ENCODE measurements at places on chromosomes 6 and 20.

GRCh38 chr6:51613558-51613957 lies 473.9 kb downstream of the PKHD1 start:
- DNase-seq, result no peak

DNA sequence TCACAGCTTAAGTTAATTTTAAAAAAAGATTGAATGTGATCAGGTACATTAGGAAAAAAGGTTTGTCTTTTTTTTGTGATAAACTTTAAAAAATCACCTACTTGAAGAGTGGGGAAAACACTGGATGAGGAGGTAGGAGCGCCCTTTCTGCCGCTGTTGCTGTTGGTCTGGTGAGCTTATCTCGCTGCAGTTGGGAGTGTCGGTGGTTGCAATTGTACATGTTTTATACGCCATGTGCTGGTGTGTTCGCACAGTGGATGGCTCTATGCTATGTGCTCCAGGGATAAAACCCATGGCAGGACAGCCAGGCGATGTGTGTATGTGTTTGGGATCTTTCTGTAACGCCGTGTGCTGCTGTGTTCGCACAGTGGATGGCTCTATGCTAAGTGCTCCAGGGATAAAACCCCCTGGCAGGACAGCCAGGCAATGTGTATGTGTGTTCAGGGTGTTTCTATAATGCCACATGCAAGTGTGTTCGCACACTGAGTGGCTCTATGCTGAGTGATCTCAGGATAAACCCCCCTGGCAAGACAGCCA lies 1.7 kb downstream of the SLC22A3 start:
- DNase-seq, result no peak

DNA sequence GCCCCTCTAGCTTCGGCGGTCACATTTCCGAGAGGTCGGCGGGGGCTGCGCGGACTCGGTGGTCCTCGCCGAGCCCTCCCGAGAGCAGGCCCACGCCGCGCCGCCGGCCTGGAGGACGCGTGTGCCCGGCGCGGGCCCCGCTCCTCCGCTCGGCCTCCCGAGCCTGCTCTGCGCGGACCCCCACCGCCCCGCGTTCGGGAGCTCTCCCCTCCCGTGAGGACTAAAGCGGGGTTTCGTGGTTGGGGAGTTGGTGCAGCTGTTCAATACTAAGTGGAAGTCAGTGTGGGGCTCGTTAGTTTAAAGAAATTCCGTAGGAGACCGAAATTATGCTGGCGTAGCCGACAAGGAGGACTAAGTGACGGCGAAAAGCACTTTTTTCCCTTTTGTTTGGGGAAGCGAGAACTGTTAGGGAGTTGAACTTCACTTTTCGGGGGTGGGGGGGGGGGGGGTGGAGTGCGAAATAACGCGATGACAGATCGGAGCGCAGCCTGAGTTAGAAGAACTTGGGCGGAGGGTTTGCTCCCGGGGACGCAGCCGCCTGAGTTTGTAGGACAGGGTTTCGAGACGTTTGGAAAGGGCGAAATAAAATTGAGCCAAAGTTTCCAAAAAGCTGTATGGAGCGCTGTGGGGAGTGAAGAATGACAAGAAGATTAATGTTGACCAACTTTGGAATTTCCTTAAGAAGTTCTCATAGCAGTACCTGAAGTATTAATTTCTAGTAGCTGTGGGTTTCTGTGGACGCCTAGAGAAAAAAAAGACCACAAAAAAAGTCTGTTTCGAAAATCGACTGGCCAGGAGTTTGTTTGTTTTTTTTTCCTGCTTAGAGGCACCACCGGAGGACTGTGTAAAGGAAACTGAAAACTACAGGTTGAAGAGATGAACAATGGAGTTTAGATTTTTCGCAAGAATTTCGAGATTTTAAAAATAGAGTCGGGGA lies 1.4 kb downstream of the QKI start:
- peak; percentile 42 for DNase-seq

DNA sequence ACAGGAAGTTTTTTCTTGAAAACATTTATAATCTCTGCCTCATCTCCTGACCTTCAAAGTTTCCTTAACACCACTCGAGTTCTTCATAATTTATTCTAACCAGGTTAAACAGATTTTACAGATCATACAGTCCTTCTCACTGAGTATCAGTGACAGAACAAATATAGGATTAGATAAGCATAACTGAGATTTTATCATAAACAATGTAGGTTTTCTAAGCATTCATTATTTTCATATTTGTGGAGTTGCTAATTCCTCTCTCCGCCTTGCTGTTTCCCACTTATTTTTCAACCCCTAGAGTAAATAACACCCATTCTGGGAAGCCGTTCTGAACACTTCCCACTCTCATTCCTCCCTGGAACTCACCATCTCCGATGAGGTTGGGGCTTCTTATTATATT lies 229.9 kb downstream of the HACE1 start:
- DNase-seq, result no peak

DNA sequence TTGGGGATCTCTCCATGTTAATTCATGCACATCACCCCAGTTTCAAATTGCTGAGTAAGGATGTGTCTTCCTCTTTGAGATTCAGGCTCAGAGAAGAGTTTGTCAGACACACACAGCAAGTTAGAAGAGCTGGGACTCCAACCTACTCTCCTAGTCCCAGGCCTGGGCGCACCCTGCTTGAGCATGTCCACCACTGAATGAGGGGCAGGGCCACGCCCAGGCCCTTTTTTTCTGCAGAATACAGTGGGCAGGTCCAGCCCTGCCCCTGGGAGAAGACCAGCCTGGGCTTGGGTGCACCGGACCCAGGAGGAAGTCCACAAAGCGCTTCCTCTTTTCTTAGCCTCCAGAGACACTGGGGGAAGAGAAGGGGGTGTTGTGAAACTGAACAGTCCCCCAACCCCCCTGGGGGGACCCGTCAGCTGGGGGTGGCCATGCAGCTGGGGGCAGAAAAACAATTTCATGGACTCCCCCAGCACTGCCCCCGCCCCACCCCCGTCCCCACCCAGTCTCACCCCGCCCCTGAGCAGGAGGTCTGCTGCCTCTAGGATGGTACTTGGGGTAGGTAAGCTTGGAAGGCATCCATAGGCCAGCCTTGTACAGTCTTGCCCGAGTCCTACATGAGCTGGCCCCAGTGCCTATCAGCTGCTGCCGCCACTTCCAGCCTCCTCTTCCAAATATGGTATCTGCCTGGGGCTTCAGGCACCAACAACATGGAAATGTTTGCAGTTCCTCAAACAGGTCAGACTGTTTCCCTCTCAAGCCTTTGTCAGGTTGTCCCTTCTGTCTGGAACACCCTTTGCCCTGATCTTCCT lies 11.7 kb upstream of the HCK start:
- no peak for DNase-seq

DNA sequence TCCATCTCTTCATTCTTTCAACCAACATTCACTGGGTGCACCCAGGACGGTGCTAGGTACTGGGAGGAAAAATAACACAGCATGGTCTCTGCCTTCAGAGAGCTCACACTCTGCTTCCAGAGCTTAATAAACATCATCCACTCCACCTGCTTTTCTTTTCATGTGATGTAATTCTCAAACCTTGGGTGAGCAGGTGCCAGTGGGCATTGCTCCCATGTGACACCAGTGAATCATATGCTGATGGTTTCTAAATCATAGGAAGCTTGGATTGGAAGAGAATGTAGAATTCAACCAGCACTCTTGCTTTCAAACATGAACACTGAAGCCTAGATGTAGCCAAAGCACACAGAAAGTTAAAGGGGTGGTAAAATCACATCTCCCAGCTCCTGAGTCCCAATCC lies 189.8 kb downstream of the FOXA2 start:
- DNase-seq, result no peak

DNA sequence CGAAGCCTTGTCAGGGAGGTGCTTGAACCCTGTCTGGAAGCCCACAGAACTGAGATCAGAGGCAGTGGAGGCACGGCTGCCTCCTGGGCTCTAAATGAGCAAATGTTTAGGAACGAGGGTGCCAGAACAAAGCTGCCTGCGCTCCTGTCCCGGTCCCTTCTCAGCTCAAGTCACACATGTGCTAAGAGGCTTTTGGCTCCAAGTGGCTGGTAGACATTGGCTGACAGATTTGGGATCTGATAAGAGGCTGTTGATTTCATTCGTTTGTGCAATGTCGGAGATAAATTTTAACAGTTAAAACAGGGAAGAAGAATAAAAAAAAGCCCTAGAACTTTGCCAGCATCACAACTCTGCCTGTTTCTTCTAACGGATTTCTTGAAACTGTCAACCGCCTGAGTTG lies 191.8 kb downstream of the NRN1 start:
- DNase-seq, result no peak

GRCh38 chr6:169791721-169792131 lies 40.3 kb downstream of the ERMARD start:
- DNase-seq, result no peak

Measured in activated T-cell treated with anti-CD3 and anti-CD28 coated beads, Interleukin-2, amount 50 U/mL, for 72 hours (primary cell).